ENCODE measurements at places on chromosomes 2 and 18.

DNA sequence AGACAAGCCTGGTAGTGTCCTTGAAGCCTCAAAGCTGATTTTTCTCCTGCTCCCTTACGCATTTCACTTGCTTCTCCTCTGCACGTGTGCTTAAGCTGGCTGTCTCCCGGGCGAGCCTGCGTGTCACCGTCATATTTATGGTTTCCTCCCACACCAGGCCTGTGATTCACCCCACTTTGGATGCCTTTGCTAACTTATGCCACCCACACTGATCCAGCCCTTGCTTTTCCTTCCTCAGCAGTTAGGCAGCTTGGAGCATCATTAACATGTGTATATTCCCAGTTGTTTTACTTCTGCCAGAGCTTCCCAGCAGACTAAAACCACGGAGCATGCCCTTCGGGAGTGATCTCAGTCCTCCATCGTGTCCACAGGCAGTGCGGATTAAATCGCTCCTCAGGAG, 2.2 kb downstream of the ST3GAL5 start:
- no peak for DNase-seq

DNA sequence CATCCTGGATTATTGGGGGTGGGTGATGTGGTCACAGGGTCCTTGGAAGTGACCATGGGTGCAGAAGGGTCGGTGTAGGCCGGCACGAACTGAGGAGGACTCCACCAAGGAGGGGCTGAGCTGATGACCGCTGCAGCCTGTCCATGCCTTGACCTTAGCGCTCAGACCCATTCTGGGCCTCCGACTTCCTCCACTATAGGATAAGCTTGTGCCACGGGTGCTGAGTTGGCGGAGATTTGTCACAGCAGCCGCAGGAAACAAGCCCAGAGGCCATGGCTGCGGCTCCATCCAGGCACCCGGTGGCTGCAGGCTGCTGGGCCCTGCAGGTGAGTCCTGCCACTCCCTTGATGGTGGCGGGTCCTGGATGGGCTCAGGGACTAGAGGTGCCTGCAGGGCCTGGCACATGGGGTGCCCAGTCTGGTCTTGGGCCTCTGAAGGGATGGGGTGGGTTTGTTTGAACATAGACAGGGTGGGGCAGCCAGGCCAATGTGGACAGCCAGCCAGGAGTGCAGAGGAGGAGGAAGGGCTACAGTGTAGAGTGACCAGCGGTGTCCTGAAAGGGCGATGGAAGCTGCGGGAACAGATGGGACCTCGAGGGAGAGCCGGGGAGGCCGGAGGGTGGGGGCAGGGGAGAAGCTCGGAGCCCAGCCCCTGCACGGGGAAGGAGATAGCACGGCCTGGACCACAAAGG, 84.8 kb downstream of the SEPTIN10 start:
- DNase-seq, result no peak

DNA sequence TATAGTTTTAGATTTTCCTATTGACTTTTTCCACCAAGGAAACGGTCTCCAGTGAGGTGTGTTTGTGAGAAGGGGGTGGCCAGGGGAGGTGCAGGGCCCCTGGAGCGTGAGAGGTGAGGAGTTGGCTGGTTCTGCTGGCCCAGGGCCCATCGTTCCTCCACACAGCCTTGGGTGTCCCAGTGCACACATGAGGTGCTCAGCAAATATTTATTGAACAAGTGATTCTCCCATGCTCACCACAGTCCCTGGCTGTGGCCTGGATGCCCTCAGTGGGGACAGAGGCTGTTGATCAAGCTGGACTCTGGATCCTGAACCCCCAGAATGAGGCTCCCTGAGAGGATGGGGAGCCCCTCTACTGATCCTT, 5.0 kb downstream of the HAAO start:
- DNase-seq, result no peak

- DNase-seq, result no peak
Measured at GRCh38 chr2:15708865-15709820, 117.5 kb downstream of the DDX1 start.

DNA sequence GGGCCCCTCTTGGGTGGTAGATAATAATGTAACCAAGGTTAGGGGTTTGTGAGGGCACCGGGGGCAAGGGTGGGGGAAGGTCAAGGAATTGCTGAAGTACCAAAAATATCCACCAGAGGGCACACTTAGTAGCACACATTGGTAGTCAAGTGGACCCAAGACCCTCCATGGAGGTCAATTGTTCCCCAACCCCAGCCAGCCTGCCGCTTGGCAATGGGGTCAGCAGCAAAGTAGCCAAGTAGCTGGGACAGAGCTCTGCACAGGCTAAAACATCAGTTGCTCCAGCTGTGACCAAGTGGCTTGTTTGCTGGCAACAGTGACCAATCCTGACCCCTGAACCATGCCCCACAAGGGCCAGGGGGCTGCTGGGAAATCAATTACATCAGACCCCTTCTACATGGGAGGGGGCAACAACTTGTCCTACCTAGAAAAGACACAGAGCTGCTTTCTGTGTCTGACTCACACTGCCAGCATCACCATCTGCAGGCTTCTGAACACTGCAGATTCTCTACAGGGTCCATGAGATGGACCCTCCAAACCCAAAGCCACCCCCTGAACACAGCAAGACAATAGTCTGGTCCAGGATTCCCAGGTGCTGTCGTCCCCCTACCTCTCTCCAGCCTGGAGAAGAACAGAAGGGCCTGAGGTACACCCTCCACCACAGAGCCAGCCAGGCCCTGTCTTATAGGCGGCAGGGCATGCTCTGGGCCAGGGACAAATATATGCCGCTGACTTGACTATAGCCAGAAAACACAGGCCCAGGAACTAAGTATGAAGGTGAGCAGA, 76.0 kb downstream of the EMX1 start:
- DNase-seq, result no peak

- DNase-seq, result no peak
Measured at GRCh38 chr2:10140841-10141610, 18.5 kb downstream of the RRM2 start.

DNA sequence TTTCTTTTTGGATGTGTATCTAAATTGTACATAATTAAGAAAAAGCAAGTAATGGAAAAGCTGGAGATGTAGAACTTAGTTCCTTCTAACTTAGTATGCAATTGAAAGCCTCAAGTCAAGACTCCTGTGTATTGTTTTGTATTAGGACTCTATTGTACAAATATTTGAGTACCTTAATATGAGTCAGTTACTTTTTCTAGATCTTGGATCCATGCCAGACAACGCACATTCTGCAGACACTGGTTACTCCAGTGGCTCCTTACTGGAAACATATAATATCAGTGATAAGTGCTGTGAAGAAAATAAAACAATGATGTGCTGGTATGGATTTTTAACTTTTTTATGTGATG, 1.5 kb downstream of the SLC39A10 start:
- DNase-seq, result no peak

DNA sequence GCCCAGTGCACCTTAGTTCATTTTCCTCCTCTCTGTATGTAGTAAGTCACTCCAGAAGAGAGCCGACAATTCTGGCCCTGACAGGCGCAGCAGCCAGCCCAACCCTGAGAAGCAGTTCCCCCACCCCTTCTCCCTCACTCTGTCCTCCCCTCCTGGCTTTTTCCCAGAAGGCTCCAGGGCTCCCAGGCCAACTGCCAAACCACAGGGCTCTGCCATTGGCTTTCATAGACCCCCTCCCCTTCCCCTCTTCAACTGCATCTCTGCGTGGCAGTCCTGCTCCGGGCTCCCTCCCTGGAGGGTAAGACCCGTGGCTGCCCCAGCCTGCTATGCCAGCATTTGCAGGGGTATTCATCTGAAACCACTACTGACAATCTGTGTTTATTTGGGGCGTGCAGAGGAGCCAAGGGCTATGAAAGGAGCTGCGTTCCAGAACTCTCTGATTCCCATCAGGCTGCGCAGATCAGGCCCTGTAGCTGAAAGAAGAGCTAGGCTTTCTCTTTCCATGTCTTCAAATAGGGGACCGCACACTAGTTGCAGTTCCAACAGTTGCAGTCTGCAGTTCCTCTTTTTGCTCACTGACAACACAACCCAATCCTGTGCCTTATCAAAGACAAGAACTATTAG, 388.6 kb upstream of the TNP1 start:
- DNase-seq, result peak; percentile 95

Data from NCI-H1694 (cell line).